Vein endothelial cell (primary cell): ENCODE measurements at places on chromosomes 4 and X. TPM values are rescaled to one million over a fixed set of nuclear protein-coding genes. Genes with fewer than 3 reads are reported as not detected.

The GLUD2 gene
- total RNA-seq: 1.3 TPM in 2 replicates

The ANOS1 gene
- 0.76 and 4.2 TPM in 2 replicates for total RNA-seq

The NAT8L gene
- total RNA-seq: under 0.01 TPM in 2 replicates

The RPA4 gene
- total RNA-seq: 2.9 and 4.5 TPM in 2 replicates

The CXCL8 gene
- 63.4 and 175 TPM in 2 replicates for total RNA-seq

The CLDN34 gene
- not detected in 2 replicates for total RNA-seq
